Stimulated activated naive CD4-positive, alpha-beta T cell (primary cell): ENCODE measurements at places on chromosomes 2 and 18.

DNA sequence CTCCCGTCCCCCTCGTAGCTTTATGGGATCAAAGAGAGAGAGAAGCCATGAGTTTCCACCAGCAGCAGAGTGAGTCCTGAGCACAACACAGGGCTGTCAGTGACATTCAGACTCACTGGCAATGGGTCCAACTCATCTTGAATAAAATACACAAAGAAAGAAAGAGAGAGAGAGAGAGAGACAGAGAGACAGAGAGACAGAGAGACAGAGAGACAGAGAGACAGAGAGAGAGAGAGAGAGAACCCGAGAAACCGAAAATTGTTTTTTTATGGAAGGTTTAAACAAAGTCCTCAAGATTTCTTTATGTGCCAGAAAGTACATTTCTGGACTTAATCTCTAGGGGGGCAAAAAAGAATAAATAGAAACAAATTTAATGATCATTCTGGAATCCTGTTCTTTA is 11.5 kb upstream of the BCL2 start:
- DNase-seq = no peak

DNA sequence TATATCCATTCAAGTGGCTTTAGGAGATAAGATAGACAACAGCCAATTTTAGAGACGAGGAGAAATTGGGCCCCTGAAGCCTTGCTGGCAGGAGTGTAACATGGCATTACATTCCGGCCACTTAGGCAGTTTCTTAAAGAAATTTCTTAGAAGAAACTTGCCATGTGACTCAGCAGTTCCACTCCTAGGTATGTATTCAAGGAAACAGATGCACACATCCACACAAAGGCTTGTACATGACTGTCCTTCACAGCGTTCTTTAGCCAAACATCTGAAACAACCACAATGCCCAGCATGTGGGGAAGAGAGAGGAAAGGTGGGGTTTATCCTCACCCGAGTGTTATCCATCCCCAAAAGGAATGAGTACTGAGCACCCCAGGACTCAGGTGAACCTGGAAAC is 107.1 kb downstream of the NFATC1 start:
- no peak for DNase-seq

GRCh38 chr2:168528016-168528415 is 71.9 kb downstream of the CERS6 start:
- DNase-seq = no peak

- DNase-seq = no peak
These were observed 91.3 kb downstream of the ZBTB7C start for GRCh38 chr18:48317781-48318381.
